ENCODE measurements at places on chromosomes 2 and 18. TPM values are rescaled to one million over a fixed set of nuclear protein-coding genes. Genes with fewer than 3 reads are reported as not detected.

DNA sequence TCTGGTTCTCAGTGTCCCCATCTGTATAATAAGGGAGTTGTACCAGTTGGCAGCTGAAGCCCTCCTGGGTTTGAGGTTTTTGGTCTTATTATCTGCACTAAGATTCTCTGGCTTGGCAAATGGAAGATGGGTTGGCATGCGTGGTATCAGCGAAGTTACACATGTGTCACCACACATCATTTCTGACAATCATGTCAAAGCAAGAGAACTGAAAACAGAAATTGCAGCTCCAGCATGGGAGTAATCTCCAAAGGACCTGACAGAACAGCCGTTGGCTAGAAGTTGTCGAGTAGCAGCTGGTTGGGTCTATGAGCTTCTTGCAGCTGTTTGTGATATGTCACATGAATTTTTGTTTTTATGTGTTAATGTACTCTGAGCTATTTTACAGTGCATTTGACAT, 317.4 kb downstream of the SLC4A3 start:
- H3K27ac ChIP-seq: no peak overlapping the region
- H3K4me1 ChIP-seq: no peaks in the 10 kb centered on the region
- no peak overlapping the region for H3K4me3 ChIP-seq

DNA sequence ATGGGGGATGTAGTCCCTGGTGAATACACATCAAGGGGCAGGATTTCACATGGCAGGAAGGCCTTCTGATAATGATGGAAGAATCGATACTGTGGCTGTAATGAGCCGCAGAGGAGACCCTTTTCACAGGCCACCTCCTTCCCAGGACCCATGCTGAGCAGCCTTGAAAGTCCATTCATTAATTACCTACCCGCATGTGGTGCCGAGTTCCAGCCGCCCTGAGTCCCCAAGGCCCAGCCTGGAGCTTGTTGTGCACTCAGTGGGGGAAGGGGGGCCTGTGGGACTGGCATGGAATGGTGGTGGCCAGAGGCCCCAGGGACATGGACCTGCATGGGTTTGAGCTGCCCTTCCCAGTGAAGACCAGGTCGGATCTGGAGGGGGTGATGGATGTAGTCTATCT, 25.5 kb downstream of the ASB18 start:
- H3K27me3 ChIP-seq: no peaks in the 10 kb centered on the region
- no peak overlapping the region for H3K4me3 ChIP-seq
- no peak for DNase-seq
- no peaks in the 10 kb centered on the region for H3K36me3 ChIP-seq
- H3K27ac ChIP-seq: no peak overlapping the region
- peaks cover 30% of the 10 kb centered on the region for H3K4me1 ChIP-seq

The NT5DC4 gene
- not detected for total RNA-seq

GRCh38 chr2:119553687-119554344, 9.6 kb downstream of the CFAP221 start:
- no peaks in the 10 kb centered on the region for H3K4me1 ChIP-seq
- H3K27ac ChIP-seq: no peak overlapping the region
- no peaks in the 10 kb centered on the region for H3K36me3 ChIP-seq
- no peaks in the 10 kb centered on the region for H3K27me3 ChIP-seq
- no peak for DNase-seq
- H3K4me3 ChIP-seq: no peak overlapping the region

DNA sequence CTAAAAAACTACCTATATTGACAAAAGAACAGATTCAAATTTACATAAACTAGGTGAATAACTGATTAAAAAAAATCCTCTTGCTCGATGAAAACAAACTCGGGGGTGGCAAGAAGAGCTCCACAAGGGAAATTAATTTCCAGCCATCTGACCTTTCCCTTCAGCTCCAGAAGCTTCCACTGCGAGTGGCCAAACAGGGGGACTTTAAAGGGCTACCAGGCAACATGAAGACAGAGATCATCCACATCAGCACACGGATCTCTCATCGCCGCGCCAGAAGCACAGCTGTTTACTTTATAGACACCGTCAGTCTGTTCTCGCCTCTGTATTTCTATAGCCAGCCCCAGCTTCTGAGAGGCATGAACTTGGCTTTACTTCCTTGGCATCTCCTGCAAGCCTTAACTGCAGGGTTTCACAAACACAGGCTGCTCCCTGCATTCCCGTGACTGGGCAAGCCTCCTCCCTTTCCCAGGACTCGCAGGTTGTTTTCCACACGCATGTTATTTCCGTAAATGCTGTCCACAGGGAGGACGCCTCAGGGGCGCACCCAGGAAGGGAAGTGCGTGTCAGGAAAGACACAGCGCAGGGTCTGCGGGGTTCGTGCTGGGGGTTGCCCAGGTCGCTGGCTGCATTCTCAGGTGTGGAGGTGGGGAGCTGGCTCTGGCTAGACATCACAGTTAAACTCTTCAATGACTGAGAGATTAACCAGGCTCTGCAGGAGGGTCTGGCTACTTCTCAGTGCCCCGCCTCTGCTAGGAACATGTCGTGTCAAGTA, 85.0 kb downstream of the USP40 start:
- no peak overlapping the region for H3K27ac ChIP-seq
- no peaks in the 10 kb centered on the region for H3K27me3 ChIP-seq
- DNase-seq: no peak
- peaks cover 89% of the 10 kb centered on the region for H3K36me3 ChIP-seq
- no peak overlapping the region for H3K4me3 ChIP-seq

The CDH2 gene
- 489 TPM for total RNA-seq

GRCh38 chr18:58253871-58254270, 209.8 kb downstream of the NEDD4L start:
- no peak overlapping the region for H3K27ac ChIP-seq
- no peaks in the 10 kb centered on the region for H3K27me3 ChIP-seq
- H3K4me1 ChIP-seq: no peaks in the 10 kb centered on the region

DNA sequence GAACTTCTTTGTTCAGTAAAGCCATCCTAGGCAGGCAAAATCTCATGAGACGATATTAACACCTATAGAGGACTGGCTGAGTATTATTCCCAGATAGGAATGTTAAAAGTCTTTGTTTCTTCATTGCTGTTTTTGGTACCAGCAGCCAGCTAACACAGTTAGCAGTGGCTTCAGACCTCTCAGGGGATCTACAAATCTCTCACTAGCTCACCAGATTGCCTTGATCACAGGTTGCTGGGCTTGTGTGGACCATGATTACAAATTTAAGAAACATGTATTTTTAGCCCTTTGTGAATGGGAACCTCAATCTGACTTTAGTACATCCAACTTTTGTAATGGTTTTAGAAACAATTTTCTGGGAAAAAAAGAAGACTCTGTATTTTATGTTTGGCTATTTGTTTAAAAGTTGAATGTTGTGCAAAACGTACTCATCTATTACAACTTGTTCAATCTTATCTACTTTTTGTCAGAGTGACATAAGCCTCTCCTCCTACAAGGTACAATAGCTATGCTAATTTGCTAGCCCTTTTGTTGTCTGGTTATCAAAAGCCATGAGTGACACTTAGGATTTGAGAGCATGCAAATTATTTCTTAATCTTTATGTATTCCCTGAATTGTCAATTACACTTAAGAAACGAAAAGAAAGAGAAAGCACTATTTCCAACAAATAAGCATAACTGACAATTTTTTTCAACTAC, 693.1 kb downstream of the ERBB4 start:
- H3K27me3 ChIP-seq: no peaks in the 10 kb centered on the region
- no peak overlapping the region for H3K4me3 ChIP-seq
- H3K4me1 ChIP-seq: no peaks in the 10 kb centered on the region

All from heart left ventricle (tissue), 16 donors.